ENCODE measurements at places on chromosomes 6 and 20. TPM values are rescaled to one million over a fixed set of nuclear protein-coding genes. Genes with fewer than 3 reads are reported as not detected.

- no peak for DNase-seq
Observed at GRCh38 chr20:10848810-10849370, 175.1 kb upstream of the JAG1 start.

DNA sequence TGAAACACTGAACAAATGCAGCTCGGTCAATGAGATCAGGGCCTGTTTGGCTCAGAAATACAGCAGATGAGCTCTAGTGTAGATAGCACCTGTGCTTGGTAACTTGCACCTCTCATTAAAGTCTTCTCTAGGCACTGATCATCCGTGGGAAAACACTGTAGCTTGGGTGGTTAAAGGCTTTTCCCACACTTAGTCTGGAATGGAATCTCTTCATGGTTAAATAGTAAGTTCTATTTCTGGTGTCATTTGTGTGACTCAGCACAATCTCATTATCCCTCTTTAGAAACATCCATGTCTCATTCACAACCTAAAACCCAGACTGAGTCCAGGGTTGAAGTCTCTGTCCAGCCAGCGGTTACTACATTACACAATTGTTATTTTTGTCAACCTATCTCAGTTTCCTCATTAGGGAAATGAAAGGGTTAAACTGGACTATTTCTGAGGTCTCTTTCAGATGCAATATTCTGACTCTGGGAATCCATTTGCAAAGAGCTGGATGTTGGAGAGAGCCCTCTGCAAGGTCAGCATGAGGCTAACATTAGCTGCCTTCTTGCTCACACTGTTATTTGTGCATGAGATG lies 125.0 kb downstream of the ZDHHC14 start:
- no peak for DNase-seq

GRCh38 chr20:40481743-40482458 lies 207.1 kb downstream of the MAFB start:
- DNase-seq: no peak

GRCh38 chr6:160943997-160944396 lies 47.6 kb upstream of the MAP3K4 start:
- DNase-seq: no peak

DNA sequence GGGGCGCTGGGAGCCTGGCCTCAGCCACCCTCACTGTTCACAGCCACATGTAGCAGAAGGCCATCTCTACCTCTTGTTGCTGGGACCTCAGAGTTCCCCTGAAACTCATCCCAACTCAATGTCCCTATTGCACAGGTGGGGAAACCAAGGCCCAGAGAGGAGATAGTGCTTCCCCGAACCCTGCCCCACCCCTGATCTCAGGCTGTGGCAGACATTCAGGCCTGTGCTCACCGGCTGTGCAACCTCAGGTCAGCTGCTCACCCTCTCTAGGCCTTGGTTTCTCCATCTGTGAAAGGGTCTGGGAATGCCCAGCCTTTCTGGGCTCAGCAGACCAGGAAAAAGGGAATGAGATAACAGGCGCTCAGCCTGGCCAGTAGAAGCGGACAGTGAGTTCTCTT lies 6.4 kb upstream of the SLC52A3 start:
- no peak for DNase-seq

- DNase-seq: no peak
Observed at GRCh38 chr6:165843568-165844113, 180.6 kb upstream of the PDE10A start.

DNA sequence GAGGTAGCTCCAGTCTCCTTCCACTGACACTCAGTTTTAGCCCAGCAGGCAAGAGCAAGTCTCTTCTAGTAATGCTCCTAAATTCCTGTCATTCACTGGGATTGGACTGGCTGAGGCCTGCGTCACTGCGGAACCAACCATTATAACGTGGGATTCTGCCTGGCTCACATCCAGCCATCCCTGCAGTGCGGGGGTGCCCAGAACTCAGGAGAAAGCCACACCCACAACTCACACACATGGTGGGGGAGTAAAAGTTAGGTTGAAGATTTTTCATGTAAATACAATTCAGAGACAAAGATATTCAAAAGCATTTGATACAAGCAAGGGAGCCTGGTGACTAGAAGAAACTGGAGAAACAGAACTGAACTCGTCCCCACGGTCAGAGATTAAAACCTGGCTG lies 504.0 kb upstream of the CDH4 start:
- DNase-seq: no peak

GRCh38 chr20:62860391-62860923 lies 1.2 kb downstream of the TCFL5 start:
- DNase-seq: no peak

RIPPLY2 gene
- total RNA-seq: not detected

Measured in naive thymus-derived CD4-positive, alpha-beta T cell (primary cell).